Muscle of back (tissue), 13 donors: ENCODE measurements at places on chromosomes 1 and 21.
A peak's percentile ranks its signal among the peaks of the same experiment; 100 is the strongest.

GRCh38 chr1:225877580-225877979, 4.6 kb downstream of the TMEM63A start:
- peak; percentile 43 for DNase-seq

DNA sequence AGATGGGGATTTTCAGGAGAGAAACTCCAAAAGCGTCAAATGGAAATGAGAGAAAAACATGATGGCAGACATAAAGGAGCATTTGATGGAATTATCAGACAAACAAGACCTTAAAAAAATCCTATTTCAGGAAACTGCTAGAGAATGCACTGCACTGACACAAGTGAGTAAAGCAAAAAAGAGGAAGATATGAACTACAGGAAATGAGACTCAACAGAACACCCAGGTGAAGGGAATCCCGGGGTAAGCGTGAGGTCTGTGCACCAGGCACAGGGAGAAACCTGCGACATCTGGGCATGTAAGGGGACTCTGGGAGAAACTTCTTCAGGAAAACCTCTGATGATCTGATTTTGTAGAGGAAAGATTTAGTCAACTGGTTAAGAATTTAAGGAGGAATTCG, 2.8 kb downstream of the TARBP1 start:
- DNase-seq = no peak

DNA sequence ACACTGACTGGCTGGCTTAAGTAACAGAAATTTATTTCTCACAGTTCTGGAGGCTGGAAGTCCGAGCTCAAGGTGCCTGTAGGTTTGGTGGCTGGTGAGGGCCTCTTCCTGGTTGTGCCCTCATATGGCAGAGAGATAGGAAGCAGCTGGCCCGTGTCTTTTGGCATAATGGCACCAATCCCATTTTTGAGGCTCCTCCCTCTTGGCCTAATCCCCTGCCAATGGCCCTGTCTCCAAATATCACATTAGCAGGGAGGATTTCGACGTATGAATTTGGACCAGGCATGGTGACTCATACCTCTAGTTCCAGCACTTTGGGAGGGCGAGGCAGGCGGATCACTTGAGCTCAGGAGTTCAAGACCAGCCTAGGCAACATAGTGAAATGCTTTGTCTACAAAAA, 37.4 kb downstream of the AGPAT3 start:
- no peak for DNase-seq

GRCh38 chr1:86596224-86596623, 49.3 kb downstream of the CLCA4 start:
- no peak for DNase-seq

GRCh38 chr1:87684194-87684593, 355.5 kb downstream of the LMO4 start:
- peak; percentile 82 for DNase-seq
